Activated naive CD4-positive, alpha-beta T cell treated with anti-CD3 and anti-CD28 coated beads, Interleukin-2, amount 50 U/mL, for 72 hours (primary cell): ENCODE measurements at places on chromosomes 2 and 18. TPM values are rescaled to one million over a fixed set of nuclear protein-coding genes. Genes with fewer than 3 reads are reported as not detected.

GRCh38 chr2:218291318-218292047 is 820 bp downstream of the TMBIM1 start:
- no peak for DNase-seq

DNA sequence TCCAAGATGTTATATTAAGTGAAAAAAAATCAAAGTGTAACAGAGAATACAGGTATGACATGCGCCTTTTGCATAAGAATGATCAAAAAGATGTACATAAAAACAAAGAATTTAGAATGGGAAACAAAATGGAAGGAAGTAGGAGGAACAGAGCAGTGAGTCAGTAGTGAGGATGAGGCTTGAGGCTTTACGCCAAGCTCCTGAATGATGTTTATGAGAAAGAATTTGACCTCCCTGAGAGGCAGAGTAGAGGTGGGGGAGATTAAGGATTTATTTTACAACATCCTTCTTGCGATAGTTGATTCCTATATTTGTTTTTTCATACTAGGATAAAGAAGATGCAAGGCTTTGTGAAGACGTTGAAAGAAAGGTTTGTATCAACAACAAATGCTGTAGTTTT is 81.4 kb downstream of the DCDC2C start:
- no peak for DNase-seq

The NR4A2 gene
- total RNA-seq = 134 TPM

The COL4A3 gene
- not detected for total RNA-seq

The PROKR1 gene
- not detected for total RNA-seq

The SPAG16 gene
- 10.4 TPM for total RNA-seq
